ENCODE measurements at places on chromosomes 3 and 15.
A peak's percentile ranks its signal among the peaks of the same experiment; 100 is the strongest.

DNA sequence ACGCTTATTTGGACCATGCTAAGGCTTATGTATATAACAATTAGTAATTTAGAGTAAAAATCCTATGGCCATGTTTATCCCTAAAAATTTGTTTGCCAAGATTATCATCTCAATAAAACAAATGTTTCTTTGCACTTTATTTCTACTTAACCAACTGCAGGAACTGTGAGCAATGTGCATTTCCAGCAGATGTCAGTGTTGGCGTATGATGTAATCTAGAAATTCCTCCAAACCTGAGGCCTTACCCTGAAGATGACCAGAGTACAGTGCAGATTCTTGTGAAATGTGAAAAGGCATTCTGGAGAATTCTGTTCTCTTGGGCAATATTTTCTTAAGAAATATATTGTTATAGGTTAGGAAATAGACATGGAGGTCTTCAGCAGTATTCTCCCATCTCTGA, 205.9 kb downstream of the MBNL1 start:
- no peak for DNase-seq

GRCh38 chr3:142481196-142481595, 33.4 kb upstream of the XRN1 start:
- DNase-seq = no peak

DNA sequence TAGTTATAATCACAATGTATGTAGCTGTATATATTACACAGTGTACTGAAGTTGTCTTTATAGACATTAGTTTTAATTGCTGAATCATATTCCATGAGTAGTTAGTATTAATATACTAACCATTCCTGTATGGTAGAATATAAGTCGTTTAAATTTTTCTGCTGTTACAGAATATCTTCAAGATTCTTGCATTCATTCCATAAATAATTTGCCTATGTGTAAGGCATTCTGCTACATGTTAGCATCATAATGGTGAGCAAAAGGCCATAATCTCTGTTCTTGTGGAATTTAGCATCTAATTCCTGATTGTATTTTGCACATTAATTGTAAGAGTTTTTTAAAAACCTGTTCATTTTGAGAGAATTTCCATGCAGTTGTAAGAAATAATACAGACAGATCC, 14.1 kb downstream of the GYG1 start:
- DNase-seq = no peak

- no peak for DNase-seq
These were observed 38.8 kb upstream of the B3GNT5 start for GRCh38 chr3:183214277-183214612.

DNA sequence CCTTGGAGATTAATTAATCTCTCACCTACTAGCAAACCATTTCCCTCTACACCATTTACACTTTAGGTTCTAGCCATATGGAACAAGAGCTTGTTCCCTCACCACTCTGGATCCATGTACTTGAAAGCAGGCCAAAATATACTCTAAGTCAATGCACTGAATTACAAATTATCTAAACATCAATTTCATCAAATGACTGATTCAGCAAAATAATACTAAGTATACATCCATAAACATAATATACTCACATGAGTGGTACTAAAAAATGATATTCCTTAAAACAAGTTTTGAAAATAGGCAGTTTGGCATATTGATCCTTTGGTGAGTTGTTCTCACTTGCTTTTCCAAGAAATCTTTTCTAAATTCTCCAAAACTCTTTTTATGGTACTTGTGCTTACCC, 459.7 kb upstream of the ZNF385D start:
- no peak for DNase-seq

- DNase-seq = no peak
These were observed 98.6 kb downstream of the OSBPL10 start for GRCh38 chr3:31882431-31882830.

- no peak for DNase-seq
These were observed 2.4 kb upstream of the RCN2 start for GRCh38 chr15:76929011-76929760.

DNA sequence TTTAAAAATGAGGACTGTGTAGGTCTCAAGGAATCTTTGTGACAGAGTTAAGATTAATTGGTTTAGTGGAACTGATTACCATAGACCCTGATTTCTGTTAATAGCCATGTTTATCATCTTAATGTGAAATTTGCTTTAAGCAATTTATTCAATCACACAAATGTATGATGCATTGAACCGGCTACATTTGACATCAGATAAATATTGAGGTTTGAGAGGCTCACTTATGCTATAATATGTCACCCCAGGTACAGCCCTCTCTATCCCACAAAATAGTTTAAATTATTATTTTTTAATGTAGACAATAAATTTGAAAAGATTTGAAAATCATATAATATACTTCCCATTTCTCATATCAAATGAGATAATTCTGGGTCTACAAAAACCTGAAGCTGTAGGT, 413.3 kb downstream of the NAALADL2 start:
- DNase-seq = no peak

DNA sequence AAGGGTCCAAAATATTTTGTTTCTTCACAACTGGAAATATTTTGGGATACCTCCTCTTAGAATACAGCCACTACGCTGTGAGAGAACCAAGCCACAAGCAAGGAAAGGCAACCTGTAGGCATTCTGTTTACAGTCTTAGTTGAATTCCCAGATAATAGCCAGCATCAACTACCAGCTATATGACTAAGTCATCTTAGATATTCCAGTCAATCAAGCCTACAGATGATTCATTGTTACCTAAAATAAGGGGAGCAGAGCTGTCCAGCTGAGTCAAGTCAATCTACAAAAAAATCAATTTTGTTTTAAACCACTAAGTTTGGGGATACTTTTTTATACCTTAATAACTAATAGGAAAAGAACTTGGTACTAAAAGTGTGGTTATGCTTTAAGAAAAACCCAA, 526.4 kb upstream of the DPPA4 start:
- DNase-seq = no peak

- peak; percentile 57 for DNase-seq
These were observed 1.3 kb downstream of the RHCG start for GRCh38 chr15:89494941-89495637.

DNA sequence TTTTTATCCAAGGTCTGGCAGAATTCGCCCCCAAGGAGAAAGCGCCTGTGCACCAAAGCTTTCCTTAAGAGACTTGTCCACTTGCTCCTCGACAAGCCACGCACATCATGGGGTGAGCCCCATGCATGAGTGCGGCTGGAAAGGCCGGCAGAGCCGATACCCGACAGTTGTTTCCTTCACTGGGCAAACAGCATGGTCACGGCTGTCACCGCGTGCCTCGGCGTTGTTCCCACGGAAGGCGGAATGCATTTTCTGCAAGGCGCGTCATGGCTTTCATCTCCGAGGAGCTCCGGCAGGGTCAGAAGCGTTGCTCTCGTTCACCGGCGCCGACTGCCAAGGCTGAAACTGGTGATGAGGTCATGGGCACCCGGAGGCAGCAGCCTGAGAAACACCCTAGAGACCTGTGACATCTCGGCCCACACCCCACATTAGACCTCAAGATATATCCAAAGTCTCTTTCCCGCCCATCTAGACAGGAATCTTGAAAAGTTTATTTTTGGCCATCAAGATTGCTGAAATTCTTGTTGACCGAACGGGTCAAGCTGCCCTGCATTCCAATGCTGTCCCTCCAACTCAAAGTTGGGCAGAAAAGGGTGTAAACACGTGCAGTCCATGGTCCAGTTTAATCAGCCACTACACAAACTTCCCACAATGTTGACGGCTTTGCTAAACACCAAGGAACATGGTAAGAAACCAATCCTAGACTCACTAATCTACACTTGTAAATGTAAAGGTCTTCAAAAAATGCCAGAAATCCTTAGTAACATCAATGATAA, 604 bp upstream of the TJP1 start:
- DNase-seq = peak; percentile 80

DNA sequence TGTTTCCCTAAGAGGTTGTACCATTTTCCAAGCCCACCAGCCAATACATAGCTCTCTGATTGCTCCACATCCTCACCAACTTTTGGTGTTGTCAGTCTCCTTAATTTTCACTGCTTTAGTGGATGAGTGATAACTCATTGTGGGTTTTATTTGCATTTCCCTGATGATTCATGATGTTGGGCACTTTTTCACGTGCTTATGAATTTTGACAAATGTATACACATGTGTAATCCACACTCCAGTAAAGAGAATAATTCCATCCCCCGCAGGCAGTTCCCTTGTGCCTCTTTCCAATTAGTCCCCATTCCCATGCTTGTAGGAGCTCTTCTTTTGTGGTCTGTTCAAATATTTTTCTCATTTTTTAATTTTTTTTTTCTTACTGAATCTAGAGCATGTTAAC, 52.4 kb downstream of the ANP32A start:
- DNase-seq = no peak

- no peak for DNase-seq
These were observed 61.8 kb upstream of the SMAD3 start for GRCh38 chr15:67003586-67003985.

DNA sequence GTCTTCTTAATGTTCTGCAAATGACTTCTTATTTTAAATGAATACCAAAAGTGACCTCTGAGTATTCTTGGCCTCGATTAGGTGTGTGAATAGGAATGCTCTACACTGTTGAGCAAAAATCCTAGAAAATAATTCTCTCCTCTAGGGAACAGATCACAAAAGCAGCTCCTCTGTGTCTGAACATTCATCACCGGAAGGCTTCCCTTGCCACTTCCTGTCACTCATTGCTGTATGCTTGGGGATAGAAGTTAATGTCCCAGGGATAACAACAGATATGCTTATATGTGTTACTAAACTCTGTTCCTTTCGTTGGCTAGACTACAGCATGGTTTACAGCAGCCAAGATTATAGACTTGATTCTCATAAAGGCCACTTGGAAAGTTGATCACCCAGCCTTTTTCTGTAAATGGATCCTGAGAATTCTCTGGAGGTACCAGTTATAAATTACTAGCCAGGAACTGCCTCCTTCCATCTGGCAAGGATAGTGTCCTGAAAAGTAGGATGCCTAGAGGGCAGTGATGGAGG, 16.0 kb upstream of the PTX3 start:
- DNase-seq = no peak

DNA sequence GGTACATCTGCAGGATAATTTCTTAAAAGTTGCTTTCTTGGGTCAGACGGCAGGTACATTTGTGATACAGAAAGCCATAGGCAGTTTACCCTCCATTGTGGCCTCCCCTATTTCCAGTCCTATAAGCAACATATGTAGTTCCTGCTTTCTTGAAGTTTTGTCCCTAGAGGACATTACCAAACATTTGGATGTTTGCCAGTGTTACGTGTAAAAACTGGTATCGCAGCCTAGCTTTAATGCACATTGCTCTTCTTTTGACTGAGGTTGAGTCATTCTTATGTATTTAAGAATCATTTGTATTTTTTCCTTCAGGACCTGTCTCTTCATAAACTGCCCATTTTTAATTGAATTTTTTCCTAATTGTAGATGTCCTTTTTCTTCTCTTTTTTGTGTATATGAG, 114.3 kb downstream of the DIPK2A start:
- no peak for DNase-seq

GRCh38 chr15:25171111-25171811, 216.5 kb downstream of the SNRPN start:
- DNase-seq = peak; percentile 62

- peak; percentile 65 for DNase-seq
These were observed 24.7 kb upstream of the ZBED2 start for GRCh38 chr3:111619833-111620232.

GRCh38 chr3:50390508-50391224, 31.3 kb upstream of the TMEM115 start:
- no peak for DNase-seq

DNA sequence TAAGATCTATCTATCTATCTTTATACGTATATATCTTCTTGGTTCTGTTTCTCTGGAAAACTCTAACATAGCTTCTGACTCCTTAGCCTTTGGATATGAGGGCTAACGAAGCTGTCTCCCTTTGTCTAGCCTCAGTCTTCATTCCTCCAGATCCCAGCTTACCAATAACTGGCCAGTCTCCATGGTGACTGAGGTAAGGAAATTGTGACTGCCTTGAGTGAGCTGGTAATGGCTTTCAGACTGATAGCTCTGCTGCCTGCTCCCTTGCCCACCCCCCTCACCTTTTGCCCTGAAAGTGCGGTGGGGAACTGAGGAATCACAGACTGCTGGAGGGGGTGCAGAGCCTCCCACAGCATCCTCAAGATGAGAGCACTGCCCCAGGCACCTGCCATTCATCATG, 65.8 kb upstream of the ABHD17C start:
- no peak for DNase-seq

DNA sequence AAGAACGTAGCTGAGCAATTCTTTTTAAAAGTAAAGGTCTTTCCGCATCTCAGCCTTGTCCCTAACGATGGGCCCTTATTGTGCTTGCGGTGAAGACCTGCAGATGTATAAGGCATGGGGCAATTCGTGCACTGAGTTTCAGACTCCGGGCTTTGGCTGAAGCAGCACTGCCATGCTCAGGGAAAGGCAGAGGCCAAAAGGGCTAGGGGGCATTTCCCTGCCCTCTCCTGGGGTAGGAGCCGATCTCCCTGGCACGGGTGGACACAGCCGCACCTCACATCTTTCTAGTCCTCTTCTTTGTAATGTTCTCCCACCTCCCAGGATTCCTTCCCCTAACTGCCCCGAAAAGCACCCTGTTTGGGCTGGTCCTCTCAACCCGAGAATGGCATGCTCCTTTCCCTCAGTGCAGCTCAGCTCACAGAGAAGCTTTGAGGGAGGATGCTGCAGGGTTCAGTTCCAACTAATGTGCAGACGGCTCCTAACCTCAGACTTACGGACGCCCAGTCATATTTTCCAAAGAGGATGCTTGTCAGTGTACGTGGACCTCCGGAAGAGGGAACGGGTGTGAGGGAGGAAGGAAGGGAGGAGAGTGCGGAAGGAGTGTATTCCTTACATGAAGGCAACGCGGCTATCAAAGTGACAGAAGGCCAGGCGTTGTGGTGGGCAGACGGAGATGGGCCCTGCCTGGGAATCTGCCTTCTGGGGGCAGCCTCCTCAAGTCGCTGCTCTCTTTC, 61.2 kb downstream of the SYNM start:
- no peak for DNase-seq

GRCh38 chr3:58531956-58532355, 5.0 kb downstream of the ACOX2 start:
- DNase-seq = no peak

GRCh38 chr15:48862705-48863104, 15.2 kb upstream of the EID1 start:
- DNase-seq = no peak

- no peak for DNase-seq
These were observed 40.9 kb downstream of the UACA start for GRCh38 chr15:70722266-70723121.
